Occipital lobe (tissue), 3 donors: ENCODE measurements at places on chromosomes 6 and 20. TPM values are rescaled to one million over a fixed set of nuclear protein-coding genes. Genes with fewer than 3 reads are reported as not detected.

DNA sequence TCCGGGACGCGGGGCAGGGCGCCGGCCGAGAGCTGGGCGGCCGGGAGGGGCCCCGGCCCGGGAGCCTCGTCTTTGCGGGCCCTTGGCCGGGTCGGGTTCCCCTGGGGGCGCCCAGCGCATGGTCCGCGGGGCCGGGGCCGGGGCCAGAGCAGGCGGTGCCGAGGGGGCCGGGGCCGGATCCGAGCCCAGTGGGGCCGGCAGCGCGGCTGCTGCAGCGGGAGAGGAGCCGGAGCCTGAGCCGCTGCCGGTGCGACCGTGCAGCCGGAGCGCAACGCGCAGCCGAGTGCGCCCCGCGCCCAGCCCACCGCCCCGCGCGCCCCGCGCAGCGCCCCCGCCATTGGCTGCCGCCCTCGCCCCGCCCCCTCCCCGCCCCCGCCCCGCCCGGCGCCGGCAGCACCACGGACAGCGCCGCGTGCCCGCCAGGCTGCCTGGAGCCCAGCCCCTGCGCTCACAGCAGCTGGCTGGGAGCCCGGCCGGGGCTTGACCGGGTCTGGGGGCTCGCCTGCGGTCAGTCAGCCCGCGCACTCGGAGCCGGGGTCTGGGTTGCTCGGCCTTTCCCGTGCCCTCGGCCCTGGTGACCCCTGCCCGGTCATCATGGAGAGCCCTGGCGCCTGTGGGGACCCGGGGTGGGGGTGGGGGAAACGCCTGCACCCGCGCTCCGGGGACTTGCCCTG lies at the start of gene HRH3:
HRH3 (minus strand) TSS at position 287 of the 674 bp plus-strand sequence. CDS start 308 bp downstream, outside the sequence.
- peak; percentile 28 for DNase-seq

GRCh38 chr6:113934101-113934500 lies 36.8 kb downstream of the HDAC2 start:
- no peak for DNase-seq

GRCh38 chr6:41781366-41781730 lies 766 bp downstream of the PRICKLE4 start:
- no peak for DNase-seq

DNA sequence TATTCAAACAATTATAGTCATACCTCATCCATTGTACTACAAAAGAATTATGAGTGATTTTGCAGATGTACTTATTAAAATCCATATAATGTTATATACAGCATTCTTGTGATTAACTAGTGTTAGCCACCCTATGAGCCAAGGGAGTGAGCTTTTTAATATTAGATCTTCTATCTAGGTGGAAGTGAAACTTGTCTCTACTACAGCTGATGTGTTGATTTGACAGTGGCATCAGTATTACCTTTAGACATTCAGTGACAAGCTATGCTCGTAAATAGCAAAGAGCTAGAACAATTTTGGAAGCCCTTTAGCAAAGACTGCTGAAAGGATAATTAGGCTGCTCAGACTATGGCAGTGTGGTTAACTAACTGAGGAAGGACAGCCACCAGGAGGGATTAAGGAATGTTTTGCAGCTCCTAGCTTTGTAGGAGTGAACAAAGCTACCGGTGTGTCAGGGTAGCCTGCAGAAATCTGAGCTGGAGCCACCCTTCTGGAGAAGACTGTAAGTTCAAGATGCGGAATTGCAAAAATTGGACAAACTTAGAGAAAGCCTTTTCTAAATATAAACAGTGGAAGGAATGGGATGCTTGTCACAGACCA lies 73.7 kb downstream of the AFG1L start:
- DNase-seq = no peak

TP53TG5 gene
- not detected for total RNA-seq

ADGRF1 gene
- not detected for total RNA-seq
